ENCODE measurements at places on chromosomes 1 and 21.
A peak's percentile ranks its signal among the peaks of the same experiment; 100 is the strongest.

DNA sequence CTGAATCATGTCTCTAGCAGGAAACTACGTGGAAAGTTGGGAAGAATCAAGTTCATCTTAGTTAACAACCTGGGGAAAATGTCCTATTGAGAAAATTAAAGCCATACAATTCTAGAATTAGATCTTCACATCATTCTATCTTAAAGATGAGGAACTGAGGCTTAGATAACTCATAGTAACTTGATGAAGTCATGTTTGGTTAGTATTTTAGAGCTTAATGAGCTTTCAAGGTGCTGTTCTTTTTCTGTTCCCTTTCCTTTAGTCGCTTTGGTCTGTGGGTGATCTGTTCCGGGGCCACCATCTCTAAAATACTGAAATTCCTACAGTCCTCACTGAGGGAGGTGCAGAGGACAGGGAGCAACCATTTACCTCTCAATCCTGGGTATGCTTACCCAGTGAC lies 4.3 kb upstream of the GLUL start:
- DNase-seq, result no peak

DNA sequence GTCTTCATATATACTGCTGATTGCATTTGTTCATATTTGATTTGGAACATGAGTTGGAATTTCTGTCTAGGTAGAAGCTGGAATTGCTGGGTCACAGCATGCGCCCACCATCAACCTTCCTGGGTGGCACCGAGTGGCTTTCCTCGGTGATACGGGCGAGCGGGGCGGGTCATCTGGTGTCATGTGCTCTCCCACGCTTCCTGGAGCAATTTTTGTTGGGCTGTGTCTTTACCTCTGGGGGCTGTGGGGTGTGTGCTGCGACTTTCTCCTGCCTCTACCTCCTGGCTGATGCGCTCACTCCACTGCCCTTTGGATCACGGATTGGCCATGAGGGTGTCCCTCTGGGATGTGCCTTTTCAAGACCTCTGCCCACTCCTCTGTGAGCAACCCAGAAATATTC lies 108.7 kb upstream of the COL6A1 start:
- DNase-seq, result no peak

DNA sequence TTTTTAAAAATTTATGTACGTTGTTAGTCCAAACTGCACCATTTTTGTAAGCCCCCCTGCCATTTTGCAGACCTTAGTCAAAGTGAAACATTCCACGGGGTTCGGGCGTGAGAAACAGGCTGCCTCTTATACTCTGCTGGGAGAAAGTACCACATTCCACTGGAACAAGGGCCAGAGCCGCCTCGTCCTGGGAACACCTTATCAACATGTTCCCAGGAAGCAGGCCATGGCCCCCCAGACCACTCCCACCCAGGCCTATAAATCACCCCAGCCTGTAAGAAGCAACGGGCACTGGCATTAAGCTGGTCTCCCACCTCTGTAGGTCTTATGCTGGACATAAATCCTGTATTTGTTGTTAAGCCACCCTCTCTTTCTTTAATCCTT lies 854 bp upstream of the ZRANB2 start:
- peak; percentile 15 for DNase-seq

- DNase-seq, result no peak
These were observed 135.5 kb downstream of the ESRRG start for GRCh38 chr1:216587715-216588114.

DNA sequence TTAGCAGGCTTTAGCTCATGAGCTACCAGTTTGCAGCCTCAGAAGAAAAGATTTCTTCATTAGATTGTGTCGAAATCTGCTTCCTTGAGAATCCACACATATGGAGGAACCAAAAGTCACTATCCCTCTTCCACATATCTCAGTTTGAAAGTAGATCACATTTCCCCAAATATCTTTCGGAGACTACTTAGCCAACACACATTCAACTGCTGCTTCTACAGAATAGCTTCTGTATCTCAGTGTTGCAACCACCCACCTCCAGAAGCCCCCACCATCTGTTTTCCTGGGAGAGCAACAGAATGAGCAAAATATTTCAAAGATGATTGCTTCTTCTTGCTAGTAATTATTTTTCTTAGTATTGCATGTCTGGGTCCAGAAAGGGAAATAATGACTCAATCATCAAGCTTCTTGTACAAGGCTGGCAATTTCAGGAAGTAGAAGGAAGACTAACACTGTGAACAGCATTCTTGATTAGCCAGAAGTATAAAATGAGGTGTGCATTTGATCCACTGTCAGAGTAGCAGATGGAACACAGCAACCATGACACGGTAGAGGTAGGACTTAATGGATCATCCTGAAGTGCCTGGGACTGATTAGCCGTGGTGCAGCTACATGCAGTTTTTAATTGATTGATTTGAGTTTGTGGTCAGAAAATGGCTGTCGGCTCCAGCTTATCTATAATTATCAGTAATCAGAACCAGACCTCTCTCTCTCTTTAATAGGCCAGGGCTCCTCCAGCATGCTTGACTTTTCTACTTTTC lies 24.9 kb downstream of the ZC3H11B start:
- no peak for DNase-seq

DNA sequence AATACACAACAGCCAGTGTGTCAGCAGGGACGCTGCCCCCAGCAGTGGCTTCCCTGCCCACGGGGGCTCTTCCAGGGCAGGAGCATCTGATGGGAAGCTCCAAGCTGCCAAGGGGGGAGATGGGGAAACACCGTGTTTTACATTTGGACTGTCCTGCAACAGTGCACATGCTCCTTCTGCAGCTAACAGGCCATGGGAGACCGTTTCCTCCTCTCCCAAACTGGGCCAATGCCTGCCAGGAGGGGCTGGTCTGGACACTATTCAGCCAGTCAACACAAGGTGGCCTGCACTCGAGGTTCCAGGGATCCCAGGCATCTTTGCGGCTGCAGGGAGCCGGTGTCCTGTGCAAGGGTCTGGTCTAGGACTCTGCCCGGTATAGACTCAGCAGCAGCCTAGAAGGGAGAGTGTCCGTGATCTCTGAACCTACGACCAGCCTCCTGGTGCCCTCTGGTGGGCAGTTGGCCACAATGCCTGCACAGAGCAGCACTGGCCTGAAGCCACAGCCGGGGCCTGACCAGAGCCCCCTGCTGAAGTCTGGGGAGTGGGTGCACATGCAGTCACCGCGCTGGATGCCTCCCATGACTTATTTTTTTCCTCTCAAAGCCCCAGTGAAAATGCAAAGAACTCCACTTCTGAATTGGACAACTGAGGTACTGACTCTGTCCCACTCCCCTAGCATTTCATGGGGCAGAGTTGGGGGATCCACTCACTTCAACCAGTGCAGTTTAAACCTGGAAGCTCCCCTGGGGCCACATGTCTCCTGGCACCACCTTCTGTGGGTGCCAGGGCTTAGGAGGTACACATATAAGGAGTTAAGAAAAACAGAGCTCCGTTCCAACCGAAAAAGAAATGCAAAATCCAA lies 33.3 kb downstream of the RCC2 start:
- peak; percentile 42 for DNase-seq

DNA sequence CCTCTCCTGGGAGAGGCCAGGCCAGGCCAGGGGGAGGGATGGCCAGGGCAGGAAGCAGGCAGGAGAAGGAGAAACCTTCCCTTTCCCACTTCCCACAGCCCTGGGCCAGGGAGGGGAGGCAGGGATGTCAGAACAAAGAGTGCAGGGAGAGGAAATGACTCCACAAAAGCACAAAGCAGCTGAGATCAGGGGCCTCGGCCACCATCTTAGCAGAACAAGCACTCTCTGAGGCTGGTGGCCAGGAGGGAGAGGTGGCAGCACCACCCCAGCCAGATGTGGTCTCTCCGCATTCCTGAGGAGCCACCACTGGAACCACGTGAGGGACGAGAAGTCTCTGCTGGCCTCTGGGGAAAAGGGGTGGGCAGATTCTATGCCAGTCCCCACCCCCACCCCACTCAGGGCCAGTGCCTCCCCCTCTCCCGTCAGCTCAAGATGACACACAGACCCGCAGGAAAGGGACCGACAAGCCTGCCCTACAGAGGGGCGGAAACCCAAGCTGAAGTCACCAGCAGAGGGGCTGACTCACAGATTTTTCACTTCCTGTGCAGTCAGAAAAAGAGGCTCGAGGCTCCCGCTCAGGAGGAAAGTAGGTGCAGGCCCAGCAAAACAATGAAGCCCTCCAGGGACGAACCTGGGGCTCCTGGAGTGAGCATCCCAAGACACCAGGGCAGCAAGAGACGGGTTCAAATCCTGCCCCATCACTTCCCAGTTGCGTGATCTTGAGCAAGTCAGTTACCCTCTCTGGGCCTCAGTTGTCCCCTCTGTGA lies 24.1 kb upstream of the ALDH4A1 start:
- peak; percentile 83 for DNase-seq

DNA sequence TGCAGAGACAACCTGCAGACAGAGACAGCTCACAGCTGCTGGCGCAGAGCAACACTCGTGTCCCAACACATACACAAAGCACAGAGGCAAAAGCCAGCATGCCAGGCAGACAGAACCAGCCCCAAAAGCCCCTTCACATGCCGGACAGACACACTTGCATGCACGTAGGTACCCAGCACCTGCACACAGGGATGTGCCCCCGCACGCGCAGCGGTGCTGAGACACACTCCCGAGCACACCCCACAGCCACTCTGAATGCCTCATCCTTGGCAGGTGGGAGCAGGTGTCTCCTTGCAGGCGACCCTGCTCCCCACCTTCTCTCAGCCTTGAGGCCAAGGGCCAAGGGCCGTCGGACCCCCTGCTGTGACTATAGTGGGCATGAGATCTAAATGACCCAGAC lies 41.2 kb upstream of the ZC3H12A start:
- no peak for DNase-seq

DNA sequence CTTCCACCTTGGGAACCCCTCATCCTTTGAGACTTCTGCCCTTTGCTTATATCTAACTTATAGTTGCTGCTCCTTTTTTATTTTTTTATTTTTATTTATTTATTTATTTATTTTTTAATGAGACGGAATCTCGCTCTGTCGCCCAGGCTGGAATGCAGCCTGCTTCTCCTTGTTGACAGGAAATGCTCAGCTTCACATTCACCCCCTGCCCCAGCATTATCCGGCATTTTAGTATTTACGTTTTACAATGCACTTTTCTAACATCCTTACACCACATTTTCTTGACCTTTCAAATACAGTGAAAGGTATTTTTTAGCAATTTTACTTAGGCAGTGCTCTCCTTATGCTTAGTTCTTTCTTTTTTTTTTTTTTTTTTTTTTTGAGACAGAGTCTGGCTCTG lies 14.9 kb downstream of the CXADR start:
- DNase-seq, result no peak

DNA sequence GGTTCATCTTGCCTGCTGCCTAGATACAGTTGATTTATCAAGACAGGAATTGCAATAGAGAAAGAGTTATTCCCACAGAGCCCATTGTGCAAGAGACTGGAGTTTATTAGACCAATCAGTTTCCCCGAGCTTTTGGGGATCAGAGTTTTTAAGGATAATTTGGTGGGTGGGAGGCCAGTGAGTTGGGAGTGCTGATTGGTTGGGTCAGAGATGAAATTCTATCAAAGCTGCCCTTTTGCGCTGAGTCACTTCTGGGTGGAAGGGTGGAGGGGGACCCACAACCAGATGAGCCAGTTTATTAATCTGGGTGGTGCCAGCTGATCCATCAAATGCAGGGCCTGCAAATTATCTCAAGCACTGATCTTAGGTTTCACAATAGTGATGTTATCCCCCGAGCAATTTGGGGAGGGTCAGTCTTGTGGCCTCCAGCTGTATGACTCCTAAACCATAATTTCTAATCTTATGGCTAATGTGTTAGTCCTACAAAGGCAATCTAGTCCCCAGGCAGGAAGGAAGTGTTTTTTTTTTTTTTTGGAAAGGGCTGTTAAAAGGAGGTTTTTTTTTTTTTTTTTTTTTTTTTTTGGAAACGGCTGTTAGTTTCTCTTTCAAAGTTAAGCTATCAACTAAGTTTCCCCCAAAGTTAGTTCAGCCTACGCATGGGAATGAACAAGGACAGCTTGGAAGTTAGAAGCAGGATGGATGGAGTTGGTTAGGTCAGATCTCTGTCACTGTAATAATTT lies 7.4 kb downstream of the SLC16A4 start:
- DNase-seq, result no peak

DNA sequence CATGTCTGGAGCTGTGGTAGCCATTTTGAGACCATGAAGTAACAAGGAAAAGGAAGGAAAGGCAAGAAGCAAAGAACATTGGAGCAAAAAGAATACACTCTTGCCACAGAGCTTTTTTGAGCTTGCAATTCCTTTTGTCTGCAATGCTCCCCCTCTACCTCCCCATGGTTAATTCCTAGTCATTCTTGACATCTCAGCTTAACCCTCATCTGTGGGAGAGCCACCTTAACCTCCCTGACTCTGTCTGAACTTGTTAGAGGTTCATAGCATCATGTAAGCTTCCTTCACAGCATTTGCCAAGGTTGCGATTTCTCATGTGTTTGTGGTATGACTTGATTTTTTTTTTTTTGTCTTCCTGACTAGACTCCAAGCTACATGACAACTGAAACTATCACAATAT lies 564.1 kb upstream of the PLXNA2 start:
- no peak for DNase-seq

GRCh38 chr1:109438798-109439297 lies 12.6 kb upstream of the PSMA5 start:
- DNase-seq, result no peak

GRCh38 chr1:91635763-91636162 lies 135.1 kb downstream of the CDC7 start:
- DNase-seq, result no peak

- DNase-seq, result no peak
These were observed 40.6 kb upstream of the TSPEAR start for GRCh38 chr21:44751799-44752636.

DNA sequence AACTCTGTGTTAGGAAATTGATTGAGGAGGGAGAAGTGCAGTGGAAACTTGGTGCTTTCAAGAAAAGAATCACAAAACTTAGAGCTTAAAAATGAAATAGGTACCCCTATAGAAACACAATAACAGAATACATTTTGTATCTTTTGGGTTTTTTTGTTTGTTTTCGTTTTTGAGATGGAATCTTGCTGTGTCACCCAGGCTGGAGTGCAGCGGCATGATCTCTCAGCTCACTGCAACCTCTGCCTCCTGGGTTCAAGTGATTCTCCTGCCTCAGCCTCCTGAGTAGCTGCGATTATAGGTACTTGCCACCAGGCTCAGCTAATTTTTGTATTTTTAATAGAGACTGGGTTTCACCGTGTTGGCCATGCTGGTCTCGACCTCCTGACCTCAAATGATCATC lies 51.5 kb upstream of the RAVER2 start:
- DNase-seq, result no peak

- no peak for DNase-seq
These were observed 274.9 kb downstream of the LMO4 start for GRCh38 chr1:87603626-87604025.

- no peak for DNase-seq
These were observed 168.9 kb downstream of the RHOU start for GRCh38 chr1:228904222-228904621.

DNA sequence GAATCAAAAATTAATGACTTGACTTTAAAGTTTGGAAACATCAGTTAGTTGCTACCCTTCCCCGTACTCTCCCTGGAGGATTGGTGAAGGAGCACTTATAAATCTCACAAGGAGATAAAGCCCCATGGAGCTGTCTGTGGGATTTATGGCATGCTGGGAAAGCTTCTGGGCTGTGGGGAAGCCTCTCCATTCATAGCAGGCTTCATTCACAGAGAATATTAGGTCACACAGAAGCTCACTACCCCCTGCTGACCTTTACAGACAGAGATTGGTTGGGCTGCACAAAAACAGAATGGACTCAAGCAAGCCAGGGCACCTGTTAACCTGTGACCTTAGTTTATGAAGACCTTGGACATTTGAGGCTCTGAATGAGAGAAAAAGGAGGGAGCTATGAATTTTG lies 32.1 kb downstream of the RGL1 start:
- no peak for DNase-seq

- DNase-seq, result no peak
These were observed 25.3 kb downstream of the TFF3 start for GRCh38 chr21:42289926-42290325.

- no peak for DNase-seq
These were observed 97.7 kb downstream of the ATP5PO start for GRCh38 chr21:33817663-33818451.

All from activated CD8-positive, alpha-beta memory T cell treated with anti-CD3 and anti-CD28 coated beads, Interleukin-2, amount 50 U/mL, for 4 hours (primary cell).